ENCODE measurements at places on chromosomes 1 and 21.

GRCh38 chr1:78070758-78071157, 25.0 kb downstream of the GIPC2 start:
- no peak for DNase-seq

- no peak for DNase-seq
Observed at GRCh38 chr1:17184822-17185484, 20.0 kb upstream of the PADI1 start.

GRCh38 chr1:238778113-238778512, 608.3 kb upstream of the CHRM3 start:
- no peak for DNase-seq

DNA sequence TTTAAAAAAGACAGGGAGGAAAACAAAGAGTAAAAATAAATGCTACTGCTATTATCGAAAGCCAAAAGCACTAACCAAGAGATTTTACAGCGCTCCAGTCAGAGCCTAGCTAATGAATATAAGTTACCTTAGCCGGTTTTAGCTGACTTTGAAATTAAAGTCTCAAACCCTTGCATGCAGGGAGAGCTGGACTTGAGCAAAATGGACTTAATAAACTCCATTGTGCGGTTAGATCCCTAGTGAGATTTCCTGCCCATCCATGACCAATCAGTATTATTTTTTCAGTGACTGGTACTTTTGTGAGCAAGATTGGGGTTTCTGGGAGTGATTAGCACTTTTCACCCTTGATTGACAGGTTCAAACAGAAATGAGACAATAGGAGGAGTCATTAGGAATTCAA, 333.4 kb upstream of the ADGRL2 start:
- DNase-seq: no peak

GRCh38 chr1:58310881-58311280, 235.6 kb downstream of the OMA1 start:
- DNase-seq: no peak

DNA sequence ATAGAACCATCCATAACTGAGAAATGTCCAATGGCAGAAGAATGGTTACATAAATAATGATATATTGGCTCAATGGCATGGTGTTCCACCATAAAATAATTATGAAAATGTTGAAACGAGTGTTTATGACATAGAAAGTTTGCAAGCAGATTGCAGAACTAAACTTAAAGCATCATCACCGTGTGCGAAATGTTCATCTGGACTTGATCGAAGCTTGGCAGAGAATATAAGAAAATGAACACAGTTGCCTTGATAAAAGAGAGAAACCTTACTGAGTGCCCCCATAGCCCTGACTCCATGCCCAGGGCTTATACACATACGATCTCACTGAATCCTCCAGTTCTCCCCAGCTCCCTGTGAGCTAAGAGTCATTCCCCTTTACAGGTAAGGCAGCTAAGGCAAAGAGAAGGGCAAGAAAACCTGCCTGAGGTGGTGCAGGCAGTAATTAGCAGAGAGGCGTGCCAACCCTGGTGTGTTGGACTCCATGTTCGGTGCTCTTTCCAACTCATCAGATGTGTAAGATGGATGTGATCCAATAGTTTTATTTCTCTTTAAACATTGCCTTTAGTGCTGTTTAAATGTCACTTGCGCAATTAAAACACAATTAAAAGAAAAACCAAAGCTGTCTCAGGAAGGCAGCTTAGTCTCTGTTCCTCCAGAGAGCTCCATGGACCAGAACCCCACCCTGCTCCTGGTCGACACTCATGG, 21.8 kb upstream of the SPOCD1 start:
- no peak for DNase-seq

- DNase-seq: no peak
Observed at GRCh38 chr1:153476491-153477093, 16.1 kb upstream of the S100A7 start.

DNA sequence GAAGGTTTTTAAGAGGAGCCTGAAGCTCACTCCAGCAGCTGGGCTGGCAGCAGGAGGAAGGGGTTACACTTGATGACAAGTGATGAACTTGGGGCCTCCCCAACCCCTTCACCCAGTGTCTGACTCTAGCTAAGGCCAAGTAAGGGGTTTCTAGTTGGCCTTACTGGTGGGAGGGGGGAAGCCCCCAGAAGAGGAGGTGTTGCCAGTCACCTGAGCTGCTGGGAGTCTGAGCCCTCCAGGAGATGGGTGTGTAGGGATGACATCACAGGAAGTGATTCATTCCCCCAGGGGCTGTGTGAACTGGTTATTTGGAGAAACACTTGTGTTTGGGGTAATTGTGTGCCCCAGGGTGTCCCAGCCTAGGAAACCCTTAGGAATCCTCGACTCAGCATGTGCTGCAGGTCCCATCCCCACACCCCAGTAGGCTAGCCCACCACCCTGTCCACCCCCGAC, 3.1 kb downstream of the PADI1 start:
- peak; percentile 89 for DNase-seq

- peak; percentile 57 for DNase-seq
Observed at GRCh38 chr1:37989361-37989930, 376 bp downstream of the SF3A3 start.

DNA sequence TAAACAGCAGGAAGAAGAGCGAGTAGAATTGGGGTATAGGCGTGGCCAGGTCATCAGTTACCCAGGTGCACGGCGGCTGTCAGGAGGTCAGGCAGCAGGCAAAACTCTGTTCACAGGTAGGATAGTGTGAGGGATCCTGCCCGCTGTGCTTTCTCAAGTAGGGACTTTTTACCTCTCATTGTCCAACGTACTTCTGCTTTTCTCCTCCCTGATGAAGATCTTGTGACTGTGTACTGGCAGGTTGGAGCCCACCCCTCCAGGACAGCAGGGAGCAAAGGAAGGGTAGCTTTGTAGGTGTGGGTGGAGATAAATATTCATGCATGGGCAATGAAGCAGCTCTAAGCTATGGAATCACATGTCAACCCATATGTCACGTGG, 373.5 kb downstream of the KIF26B start:
- DNase-seq: peak; percentile 15

- no peak for DNase-seq
Observed at GRCh38 chr1:30187413-30188023, 535.9 kb downstream of the MATN1 start.

GRCh38 chr1:21919520-21919919, 17.6 kb downstream of the HSPG2 start:
- DNase-seq: no peak

Measured in CD14-positive monocyte (primary cell).